ENCODE measurements at places on chromosomes 5 and 9. TPM values are rescaled to one million over a fixed set of nuclear protein-coding genes. Genes with fewer than 3 reads are reported as not detected.

The MPDZ gene
- 13.8 TPM for total RNA-seq

The TRIM7 gene
- 46.8 TPM for total RNA-seq

The FBXL17 gene
- total RNA-seq: 11.5 TPM

The MBLAC2 gene
- total RNA-seq: 5.6 TPM

The SPINK13 gene
- total RNA-seq: 2.8 TPM

The PCDHGA4 gene
- 0.79 TPM for total RNA-seq

The SMIM33 gene
- total RNA-seq: not detected

The SLIT3 gene
- not detected for total RNA-seq

The OR13D1 gene
- total RNA-seq: not detected

The MIER3 gene
- 28.7 TPM for total RNA-seq

GRCh38 chr9:96116275-96117064 lies 185.5 kb downstream of the HSD17B3 start:
- DNase-seq: no peak

- peak; percentile 3 for DNase-seq
These were observed 129.0 kb upstream of the ALDH1B1 start for GRCh38 chr9:38263532-38263931.

GRCh38 chr9:122090287-122090883 lies 2.7 kb downstream of the TTLL11 start:
- no peak for DNase-seq

DNA sequence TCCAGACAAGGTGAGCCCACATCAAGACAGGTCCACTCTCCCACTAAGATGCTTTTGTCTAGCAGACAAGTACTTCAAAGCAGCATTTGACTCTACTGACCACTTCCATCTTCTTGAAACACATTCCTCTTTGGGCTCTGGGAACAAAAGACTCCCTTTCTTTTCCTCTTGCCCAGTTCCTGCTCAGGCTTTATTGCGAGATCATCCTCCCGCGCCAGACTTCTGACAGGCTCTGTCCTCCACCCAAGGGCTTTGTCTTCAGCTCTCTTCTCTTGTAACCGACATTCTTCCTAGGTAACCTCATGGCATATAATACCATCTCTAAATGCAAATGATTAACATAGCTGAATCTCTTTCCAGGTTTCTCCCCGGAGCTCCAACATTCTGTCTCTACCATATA lies 85.8 kb downstream of the NUDT12 start:
- DNase-seq: no peak

DNA sequence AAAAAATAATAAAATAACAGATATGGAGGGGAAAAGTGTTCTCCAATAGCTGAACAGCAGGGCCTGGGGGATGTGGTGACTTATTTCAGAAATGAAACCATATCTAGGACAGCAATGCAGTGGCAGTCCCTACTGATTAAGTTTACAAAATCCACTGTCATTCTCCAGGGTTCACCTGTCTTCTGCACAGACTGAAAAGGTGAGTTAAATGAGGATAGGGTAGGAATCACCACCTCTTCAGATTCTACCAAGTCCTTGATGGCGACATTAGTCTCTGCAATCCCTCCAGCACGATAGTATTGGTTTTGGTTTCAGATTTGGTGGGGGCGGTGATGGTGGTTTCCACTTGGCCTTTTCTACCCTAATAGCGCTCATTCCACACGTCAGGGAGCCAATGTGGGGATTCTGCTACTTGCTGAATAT lies 32.3 kb upstream of the NPM1 start:
- DNase-seq: no peak

DNA sequence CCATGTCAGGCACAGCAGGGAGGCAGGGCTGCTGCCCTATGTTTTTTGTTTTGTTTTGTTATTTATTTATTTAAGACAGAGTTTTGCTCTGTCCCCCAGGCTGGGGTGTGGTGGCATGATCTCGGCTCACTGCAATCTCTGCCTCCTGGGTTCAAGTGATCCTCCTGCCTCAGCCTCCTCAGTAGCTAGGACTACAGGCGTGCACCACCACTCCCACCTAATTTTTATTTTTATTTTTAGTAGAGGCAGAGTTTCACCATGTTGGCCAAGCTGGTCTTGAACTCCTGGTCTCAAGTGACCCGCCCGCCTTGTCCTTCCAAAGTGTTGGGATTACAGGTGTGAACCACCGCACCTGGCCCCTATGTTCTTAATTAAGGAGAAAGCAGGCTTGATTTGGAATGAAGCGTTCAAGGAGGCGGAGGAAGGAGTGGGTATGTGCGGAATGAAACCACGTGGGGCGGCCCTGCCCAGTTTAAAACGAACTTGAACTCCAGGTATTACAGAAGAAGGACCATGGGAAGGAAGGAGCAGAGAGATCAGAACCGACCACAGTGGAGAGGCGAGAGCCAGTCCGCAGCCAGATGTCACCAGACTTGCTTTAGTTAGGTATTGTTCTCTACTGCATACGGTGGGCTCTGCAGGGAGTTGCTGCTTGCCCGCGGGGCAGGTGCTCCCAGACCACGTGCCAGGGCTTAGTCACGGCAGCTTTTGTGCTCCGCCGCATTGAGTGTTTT lies 34.9 kb upstream of the EPB41L4B start:
- no peak for DNase-seq

- no peak for DNase-seq
These were observed 24.5 kb upstream of the LAMC3 start for GRCh38 chr9:130984521-130984920.

GRCh38 chr5:54234304-54234933 lies 76.0 kb downstream of the ARL15 start:
- peak; percentile 28 for DNase-seq

DNA sequence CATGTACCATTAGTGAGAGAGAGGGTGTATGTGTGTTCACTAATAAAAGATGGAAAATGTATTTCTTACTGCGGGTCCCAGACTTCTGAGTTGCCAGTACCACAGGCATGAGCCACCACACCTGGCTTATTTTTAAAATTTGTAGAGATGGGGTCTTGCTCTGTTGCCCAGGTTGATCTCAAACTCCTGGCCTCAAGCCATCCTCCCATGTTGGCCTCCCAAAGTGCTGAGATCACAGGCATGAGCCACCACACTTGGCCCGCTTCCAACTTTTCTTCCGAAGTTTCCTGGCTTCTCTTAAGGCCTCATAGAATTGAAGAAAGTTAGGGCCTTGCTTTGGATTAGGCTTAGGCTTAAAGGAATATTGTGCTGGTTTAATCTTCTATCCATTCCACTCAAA lies 40.4 kb upstream of the F2RL2 start:
- no peak for DNase-seq

DNA sequence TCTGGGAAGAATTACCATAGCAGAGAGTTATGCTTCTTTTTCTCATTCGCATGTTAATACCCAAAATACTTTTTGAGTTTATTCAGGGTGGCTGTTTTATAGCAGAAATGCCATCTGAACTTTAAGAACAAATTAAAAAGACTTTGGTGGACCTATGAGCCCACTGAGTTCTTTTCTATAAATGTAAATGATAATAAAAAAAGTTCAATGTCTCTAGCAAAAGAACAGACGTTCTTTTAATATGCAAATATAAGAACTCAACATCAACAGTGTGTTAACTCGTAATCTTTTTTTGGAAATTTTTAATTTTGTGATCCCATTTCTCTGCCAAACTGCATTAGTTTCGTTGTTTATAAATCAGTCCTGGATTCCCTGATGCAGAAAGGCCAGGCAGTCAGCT lies 1283.0 kb upstream of the NUDT12 start:
- no peak for DNase-seq

- DNase-seq: no peak
These were observed 157.5 kb upstream of the BRINP1 start for GRCh38 chr9:119526698-119527097.

DNA sequence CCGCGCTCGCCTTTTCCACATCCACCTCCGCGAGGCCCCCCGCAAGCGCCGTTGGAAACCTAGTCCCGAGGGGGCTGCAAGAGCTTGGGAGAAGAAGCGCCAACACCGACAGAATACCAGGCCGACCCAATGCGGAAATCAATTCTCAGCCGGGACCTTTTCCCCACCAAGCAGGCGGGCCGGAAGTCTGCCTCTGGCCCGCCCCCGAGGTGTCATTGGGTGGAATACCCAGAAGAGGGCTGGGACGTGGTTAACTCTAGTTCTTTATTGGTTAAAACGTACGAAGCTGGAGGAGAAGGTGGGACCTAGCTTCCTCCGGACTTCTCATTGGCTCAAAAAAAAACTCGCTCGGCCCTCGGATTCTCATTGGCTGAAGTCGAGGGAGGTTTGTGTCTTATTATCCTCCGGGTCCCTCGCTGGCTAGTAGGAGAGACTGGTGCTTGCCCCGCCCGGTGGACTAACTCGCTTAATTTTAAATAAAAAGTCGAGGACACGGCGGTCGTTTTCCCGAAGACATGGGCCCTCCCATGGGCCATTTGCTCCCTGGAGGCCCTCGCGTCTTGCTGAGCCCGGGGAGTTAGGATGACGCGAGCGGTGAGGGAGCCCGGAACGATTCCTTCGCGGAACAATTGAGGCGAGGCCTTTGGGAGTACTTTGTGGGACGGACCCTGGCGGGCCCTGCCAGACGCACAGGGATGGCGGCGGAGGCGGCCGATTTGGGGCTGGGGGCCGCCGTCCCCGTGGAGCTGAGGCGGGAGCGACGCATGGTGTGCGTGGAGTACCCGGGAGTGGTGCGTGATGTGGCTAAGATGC lies at the start of gene GTF3C5:
Gene GTF3C5, plus strand, starts transcription at position 681 of the 813 bp plus-strand sequence. Its CDS starts 15 bp downstream, at position 696.
- peak; percentile 99 for DNase-seq

GRCh38 chr5:126234563-126235195 lies 188.5 kb upstream of the GRAMD2B start:
- peak; percentile 18 for DNase-seq

- no peak for DNase-seq
These were observed 1.4 kb downstream of the RASGEF1C start for GRCh38 chr5:180207593-180207992.

DNA sequence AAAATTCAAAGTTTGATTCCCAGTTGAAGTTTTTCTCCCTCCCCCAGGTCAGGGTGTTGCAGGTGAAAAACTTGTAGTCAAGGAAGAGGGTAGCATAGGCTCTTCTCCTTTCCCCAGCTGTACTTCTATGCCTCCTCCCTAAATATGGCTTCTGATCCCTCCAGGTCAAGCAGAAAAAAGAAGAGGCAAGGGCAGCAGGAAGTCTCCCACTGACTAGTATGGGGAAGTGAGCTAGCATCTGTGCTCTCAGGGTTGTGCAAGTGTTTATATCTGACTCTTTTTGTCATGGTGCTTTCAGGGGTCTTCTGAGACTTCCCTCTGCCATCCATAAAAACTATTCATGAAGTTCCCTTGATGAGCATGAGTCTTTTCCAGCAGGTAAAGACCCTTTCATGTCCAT lies 76.0 kb downstream of the ATPSCKMT start:
- DNase-seq: no peak

- DNase-seq: no peak
These were observed 12.6 kb downstream of the RAPGEF1 start for GRCh38 chr9:131727184-131727759.

- no peak for DNase-seq
These were observed 1407.8 kb upstream of the C9orf72 start for GRCh38 chr9:28981129-28981528.

DNA sequence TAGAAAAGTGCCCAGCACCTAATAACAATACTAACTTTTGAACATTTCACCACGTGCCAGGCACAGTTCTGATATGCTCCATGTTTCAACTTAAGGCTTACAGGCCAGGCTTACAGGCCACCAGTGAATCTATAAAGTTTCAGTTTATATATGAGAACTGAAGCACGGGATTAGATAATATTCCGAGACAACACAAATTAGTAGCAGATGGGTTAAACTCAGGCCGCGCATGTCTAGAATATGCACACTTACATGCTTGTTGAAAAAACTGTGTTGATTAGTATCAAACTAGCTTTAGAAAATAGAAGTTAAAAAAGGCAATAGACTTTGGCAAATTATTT lies 587.9 kb downstream of the MTRR start:
- no peak for DNase-seq

DNA sequence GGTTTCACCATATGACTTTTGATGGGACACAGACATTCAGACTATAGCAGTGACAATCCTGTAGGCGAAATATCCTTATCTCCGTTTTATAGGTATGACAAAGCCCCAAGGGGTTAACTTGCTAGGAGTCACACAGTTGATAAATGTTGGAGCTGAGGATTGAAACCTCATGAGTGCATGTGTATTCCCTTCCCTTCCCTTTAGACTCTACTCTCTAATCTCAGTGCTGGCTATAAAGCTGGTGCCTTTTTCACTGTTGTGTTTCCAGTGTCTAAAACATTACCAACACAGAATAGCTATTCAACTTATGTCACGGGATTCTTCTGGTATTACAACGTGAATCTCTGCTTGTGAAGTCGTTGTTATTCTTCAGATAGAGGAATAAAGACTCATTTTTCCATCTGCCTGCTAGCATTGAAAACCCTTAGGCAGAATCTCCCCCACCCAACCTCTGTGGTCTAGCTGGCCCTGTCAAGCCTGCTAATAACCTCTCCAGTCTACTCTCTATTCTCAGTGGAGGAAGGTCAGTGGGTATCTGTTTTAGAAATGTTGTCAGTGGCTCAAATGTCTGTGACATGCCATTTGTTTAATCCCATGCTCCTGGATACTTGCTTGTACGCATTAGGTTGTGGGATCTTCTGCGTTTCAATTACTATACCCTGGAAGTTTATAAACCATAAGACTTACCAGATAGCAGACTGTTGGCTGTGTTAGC lies 121.2 kb downstream of the TLE4 start:
- no peak for DNase-seq

GRCh38 chr9:123642291-123643278 lies 286.6 kb downstream of the CRB2 start:
- DNase-seq: no peak

DNA sequence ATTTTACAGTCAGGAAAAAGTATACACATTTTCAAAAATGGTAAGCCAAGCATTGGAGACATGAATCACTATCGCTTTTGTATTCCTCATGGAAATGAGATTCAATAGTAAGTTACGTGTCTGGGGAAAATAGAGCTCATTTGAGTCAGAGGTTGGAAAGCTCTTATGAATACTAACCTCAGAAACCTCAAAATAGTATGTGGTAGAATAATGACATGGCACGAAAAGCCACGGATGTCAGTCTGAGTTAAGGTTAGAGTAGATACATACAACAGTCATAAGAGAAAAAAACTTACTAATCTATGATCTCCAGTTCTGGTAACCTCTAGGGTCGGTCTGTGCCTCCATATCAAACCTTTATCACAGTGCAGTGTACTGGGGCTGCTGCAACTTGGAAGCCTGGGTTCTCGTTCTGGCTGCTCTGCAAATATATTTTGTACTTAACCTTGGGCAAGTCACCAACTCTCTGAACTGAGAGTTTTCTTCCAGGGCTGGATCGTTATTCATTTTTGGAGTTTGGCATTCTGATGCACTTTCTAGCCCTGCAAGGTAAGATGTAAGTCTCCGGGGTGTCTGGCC lies 31.8 kb downstream of the MAP1B start:
- DNase-seq: no peak

GRCh38 chr9:100848726-100849125 lies 179.8 kb upstream of the PLPPR1 start:
- no peak for DNase-seq

- DNase-seq: no peak
These were observed 113.3 kb upstream of the RAD23B start for GRCh38 chr9:107169796-107170195.

Data from NCI-H460 (cell line).